Amygdala (tissue), 56 donors: ENCODE measurements at places on chromosomes 3 and 15.
A peak's percentile ranks its signal among the peaks of the same experiment; 100 is the strongest.

DNA sequence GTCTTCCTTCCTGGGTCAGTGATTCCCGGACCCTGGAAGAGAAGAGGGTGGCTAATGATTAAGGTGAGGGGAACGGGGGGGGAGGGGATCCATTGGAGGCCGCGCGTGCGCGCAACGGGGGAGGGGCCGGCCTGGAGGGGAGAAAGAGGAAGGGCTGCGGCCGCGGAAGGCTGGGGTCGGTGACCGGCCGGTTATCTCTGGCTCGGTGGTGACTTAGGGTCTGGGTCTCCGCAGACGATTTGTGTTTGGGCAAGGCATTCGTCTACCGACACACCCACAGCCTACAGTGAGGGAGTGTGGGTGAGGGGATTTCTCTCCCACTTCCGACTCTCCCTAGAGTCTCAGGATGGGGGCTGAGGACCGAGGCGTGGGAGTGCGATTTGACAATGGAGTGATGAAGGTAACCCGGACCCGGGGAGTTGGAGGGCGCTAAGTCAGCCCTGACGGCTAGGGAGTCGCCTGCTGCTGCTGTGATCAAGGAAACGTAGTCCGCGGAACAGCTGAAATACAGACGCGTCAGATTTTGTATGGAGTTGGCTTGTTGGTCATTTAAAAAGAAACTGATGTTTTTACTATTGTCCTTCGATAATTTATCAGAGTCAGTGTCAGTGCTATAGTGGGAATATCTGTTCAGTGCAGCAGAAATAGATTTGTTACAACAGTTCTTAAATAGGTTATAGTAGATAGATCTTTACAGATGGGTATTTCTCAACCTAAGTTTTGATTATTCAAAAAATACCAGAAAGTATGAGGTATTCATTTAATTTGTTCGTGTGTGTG, 733 bp downstream of the RNF111 start:
- peak; percentile 35 for DNase-seq

DNA sequence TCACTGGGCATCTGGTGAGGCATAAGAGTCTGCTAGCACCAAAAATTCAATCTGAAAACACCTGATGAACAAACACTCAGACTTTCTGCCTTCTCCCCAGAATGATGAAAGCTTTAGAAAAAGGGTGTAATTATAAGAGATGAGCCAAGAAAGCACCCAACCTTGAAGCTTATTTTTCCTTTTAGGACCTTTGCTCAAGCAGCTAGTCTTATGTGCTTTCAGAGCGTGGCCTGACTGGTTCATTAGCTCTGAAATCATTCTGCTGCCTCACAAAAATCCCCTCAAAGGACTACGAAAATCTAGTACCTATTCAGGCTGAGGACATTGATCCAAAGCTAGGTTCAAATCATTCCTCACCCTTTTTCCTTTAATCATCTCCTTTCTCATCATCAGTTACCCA, 662.3 kb downstream of the MAGI1 start:
- no peak for DNase-seq

DNA sequence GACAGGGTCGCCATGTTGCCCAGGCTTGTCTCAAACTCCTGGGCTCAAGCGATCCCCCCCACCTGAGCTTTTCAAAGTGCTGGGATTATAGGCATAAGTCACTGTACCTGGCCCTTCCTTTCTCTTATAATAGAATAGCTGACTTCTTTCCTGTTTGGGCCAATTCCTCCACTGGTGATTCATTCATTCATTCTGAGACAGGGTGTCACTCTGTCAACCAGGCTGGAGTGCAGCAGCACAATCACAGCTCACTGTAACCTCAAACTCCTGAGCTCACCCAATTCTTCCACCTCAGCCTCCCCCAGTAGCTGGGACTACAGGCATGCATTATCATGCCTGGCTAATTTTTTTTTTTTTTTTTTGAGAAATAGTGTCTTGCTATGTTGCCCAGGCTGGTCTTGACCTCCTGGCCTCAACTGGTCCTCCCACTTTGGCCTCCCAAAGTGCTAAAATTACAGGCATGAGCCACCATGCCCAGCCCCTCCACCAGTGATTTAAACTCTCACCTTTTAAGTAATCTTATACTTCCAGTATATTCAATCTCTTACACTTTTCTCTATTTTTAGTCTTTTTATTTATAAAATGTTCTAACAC, 20.9 kb downstream of the GNB4 start:
- no peak for DNase-seq

DNA sequence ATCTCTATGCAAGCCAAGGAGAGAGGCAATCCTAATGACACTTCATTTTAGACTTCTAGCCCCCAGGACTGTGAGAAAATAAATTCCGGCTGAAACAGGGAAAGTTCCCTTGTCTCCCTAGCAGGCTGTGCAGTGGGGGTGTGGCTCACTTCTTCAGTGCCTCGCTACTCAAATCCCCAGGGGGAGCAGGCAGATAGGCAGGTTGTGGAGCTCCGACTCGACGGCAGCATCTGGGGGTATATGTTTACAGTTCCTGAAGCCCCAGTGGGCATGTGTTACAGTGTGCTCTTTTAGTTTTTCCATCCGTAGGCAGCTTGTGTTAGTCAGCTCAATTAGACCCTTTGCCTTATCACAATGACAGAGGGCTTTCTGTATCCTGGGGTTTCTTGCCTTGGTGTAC, 836.5 kb downstream of the PDCD6IP start:
- DNase-seq: no peak

- no peak for DNase-seq
Observed at GRCh38 chr15:50933341-50933740, 24.9 kb downstream of the AP4E1 start.

- DNase-seq: no peak
Observed at GRCh38 chr15:43135351-43135750, 2.0 kb downstream of the TMEM62 start.

DNA sequence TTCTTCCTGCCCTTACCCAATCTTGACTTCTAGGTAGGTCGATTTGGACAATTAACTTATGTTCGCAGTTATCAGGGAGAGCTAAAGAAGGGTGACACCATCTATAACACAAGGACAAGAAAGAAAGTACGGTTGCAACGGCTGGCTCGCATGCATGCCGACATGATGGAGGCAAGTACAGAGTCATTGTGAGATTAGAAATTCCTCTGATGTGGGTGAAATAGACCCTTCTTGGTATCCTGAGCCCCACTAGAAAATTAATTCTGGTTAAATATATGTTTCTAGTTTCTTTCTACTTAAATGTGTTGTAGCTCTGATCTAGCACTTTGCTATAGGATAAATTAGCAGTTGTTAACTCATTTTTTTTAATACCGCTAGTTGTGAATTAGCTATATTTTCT, 13.6 kb downstream of the LXN start:
- no peak for DNase-seq

DNA sequence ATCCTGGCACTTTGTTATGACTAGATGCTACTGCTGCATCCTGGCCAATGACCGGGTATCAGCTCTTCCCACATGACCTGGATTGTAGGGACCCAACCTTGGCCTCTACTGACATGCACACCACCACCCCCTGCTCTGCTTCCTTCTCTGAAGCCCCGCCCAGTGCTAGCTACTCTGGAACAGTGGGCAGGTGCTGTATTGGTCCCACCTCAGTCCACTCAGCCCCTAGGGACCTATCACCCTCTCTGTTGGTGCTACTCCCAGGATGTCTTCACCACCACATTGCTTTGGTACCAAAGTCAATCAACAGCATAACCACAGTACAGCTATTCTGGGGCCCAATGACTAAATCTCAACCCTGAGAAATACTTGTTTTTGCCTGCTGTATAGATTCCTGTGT, 170.2 kb upstream of the PRICKLE2 start:
- DNase-seq: no peak

- no peak for DNase-seq
Observed at GRCh38 chr3:39474126-39474515, 6.6 kb downstream of the MOBP start.

DNA sequence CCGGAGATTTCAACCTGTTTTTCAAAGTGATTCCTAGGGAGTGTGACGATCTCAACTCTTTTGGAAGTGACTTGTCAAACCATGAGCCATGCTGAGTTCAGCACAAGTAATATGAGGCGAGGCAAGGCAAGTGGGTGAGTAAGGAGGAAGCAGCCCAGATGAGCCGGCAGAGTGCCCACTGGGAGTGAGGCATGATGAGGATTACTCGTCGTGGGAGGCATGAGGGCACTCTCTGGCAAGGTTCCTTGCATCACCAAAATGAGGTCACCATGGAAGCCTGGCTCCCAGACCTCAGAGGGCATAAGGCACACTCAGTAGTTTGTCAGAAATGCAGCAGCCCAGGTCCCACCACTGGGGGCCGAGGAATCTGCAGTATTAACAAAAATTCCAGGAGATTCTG, 636.1 kb downstream of the MAGI1 start:
- DNase-seq: no peak

DNA sequence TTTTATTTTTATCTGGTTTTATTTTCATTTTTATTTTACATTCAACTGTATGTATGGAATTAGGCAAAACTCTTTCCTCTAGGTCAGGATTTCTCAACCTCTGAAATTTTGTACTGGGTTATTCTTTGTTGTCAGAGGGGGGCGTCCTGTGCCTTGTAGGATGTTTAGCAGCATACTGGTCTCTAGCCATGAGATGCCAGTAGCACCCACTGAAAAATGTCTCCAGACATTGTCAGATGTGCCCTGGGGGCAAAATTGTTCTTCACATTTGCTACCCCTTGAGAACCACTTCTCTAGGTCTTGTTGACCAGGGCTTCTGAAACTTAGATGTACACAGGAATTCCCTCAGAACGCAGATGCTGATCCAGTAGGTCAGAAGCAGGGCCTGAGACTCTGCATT, 5.4 kb downstream of the CHRNA5 start:
- no peak for DNase-seq

DNA sequence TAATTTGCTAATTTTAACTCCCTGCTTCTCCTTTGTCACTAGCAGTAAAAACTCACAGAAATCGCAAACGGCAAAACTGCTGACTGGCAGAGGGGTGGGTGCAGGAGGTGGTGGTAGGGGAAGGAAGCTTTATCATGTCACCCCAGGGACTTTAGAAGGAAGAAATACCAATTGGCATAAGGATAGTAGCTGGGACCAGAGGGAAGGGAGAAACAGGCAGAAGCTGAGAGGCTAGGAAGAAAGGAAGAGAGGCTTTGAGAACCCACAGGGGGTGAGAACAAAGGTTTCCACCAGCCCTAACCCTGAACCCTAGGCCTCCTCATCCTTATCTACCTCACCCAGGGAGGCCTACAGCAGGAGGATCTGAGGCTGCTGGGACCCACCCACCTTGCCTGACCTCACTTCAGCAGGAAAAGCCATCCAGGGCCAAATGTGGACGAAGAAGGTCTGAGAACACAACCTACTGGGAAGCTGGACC, 10.7 kb downstream of the ITGB5 start:
- no peak for DNase-seq

DNA sequence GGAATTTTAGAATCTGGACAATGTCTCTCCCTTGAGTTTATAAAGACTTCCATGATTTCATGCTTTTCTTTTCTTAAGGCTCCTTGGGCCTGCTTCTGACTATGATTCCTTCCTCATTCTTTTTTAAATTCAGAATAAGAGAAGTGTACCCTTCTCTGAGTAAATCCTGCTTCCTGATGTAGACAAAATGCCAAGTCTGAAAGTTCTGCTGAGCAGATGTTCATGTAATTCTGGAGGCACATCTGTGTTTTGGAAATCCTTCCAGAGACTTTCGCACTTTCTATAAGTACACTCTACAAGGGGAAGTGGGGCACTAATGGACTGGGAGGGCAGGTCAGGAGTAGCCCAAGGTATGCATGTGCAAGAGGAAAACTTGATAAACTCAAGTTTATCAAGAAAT, 24.8 kb downstream of the TPM1 start:
- DNase-seq: no peak

GRCh38 chr3:184457329-184457728, 77.5 kb downstream of the CHRD start:
- no peak for DNase-seq

DNA sequence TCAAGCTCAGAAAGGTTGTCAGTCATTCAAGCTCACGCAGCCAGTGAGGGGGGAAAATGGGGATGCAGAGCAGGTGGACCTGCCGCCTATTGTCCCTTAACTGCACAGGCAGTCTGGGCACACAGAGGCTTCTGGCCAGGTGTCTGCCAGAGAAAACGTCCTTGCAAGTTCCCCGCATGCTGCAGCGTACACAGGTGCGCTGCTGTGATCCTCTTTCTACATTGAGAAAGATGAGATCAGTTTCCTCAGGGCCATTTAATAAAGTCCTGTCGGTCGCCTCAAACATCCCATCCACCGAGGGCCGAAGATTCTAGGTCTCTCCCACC, 445 bp upstream of the TSEN2 start:
- no peak for DNase-seq

- DNase-seq: no peak
Observed at GRCh38 chr3:114308377-114308776, 14.5 kb downstream of the TIGIT start.

- DNase-seq: no peak
Observed at GRCh38 chr3:52023860-52024764, 28.4 kb upstream of the RPL29 start.

- no peak for DNase-seq
Observed at GRCh38 chr3:38552364-38552763, 56.2 kb downstream of the EXOG start.

DNA sequence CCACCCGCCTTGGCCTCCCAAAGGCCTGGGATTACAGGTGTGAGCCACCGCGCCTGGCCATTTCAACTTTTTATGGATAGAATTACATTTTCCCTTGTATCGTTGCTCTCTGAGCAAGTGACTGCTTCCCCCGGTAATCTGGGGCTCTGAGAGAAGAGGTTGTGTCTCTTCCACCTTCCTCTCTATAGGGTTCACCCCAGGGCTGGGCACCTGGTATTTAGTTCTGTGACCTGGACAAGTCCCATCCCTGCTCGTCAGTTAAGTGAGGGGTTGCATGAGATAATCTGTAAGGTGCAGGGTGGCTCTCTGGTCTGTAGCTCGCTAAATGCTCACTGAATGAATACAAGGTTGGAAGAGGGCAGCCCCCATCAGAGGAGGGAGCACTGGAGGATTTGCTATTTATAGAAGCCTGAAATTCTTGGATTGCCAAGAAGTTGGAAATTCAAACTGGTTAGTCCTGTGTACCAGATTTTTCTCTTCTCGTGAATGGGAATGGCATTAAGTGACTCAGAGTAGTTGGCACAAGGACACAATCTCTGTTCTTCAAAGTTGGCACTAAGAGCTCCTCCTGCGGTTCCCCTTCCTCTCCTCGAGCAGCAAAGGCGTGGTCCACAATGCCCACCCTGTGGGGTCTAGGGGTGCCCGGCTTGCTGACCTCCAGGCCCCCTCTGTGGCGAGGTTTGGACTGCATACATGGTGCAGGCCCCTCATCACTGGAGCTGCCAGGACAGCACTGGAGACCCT, 68.1 kb upstream of the DLG1 start:
- no peak for DNase-seq

GRCh38 chr3:171257251-171258203, 202.7 kb downstream of the TNIK start:
- no peak for DNase-seq

DNA sequence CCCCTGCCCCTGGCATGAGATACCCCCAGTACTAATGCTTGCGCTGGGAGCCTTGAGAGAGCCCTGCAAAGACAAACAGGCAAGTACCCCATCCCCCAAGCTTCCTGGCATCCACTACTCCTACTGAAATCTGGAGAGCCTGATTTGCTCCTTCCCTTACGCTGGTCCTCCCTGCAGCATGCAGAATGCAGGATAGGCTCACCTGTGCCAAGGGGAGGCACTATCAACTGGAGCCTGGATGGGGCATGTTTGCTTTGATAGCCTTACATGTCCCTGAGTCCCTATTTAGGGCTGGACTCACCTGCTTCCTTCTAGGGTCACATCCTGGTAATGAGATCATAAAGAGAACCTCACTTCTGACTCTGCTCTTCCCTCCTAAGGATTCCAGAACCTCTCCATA, 42.9 kb downstream of the RAB11A start:
- no peak for DNase-seq
